Right renal cortex interstitium (tissue), 3 donors: ENCODE measurements at places on chromosomes 3 and 15.

DNA sequence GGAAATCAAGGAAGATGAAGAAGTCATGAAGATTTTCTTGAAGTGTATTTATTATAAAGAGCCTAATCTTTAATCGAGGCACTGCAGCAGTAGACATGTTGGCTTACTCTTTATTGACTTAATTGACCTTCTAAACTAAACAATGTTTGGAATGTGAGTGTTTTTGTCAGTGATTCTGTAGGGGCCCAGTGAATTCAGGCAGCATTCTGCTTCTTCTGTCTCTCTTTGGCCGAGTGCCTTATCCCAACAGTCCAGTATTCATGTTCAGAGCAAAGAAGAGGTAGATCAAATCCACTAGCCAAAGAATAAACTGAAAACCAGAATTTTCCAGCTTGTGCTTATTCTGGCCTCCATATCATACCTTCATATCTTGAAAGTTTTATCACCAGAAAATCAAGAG lies 55.7 kb downstream of the RLBP1 start:
- DNase-seq = no peak

DNA sequence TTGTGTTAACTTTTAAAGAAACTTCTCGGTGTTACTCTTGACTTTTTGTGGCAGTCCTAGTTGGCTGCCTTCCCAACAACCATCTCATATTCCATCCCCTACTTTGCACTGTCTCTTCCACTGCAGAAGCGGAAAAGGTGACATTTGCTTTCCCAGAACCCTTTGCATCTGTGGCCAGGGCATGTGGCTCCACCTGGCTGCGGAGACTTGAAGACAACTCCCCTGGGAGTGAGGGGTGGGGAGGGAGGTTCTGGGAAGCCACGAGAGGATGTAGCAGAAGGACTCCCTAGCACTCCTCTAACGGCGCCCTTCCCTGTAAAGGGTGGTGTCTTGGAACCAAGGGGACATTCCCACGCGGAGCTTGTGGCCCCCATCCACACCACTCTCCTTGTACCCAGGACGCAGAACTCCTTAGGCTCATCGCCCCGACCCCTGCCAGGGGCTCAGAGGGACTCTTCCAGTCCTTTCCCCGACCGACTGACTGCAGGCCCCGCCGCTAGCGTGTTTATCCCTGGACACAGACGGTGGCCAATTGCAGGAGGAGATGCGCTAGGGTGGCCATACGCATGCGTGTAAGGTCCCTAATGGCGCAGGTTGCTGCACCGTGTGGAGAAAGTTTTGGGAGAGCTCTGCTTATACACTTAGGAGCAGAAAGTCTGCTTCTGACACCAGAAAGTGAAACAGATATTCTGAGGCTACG lies 33.2 kb upstream of the SECISBP2L start:
- DNase-seq = no peak

GRCh38 chr3:22731901-22732300 lies 471.2 kb upstream of the UBE2E2 start:
- DNase-seq = no peak

GRCh38 chr3:81364411-81364810 lies 397.0 kb downstream of the GBE1 start:
- no peak for DNase-seq

DNA sequence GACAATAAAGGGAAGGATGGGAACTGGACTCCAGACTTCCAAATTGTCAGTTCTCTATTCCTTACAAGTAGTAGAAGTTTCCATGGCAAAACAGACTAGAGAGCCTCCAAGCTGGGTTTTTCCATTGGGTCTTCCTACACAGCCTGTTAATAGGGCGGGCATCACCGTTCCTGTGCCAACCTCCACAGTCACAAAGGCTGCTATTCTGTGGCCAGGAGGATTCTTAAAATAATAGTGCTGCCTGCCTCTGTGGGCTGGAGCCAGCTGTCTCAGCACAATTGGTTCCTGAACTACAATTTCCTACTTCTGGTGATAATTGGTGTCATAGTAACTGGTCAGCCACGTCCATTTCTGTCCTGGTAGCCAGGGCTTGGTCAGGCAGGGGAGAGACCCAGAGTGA lies 38.6 kb downstream of the LYZL4 start:
- DNase-seq = no peak

DNA sequence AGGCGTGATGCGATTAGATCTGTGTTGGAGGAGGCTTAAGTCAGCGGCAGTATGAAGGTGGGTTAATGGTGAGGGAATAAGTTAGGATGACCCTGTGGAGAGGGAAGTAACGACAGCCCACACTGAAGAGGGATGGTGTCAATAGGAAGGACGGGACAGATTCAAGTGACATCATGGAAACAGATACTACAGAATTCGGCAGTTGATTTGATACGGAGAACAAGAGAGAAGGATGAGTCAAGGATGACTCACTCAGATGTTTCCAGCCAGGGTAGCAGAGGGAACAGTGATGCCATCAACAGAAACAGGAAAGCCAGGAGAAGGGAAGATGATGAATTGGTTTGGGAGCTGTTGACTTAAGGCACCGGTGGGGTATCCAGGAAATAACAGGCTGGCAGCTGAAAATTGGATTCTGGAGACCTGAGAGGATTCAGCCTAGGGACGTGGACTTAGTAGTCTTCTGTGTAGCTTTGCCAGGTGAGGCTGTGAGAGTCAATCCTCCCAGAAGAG lies 38.0 kb downstream of the SHC4 start:
- DNase-seq = no peak

DNA sequence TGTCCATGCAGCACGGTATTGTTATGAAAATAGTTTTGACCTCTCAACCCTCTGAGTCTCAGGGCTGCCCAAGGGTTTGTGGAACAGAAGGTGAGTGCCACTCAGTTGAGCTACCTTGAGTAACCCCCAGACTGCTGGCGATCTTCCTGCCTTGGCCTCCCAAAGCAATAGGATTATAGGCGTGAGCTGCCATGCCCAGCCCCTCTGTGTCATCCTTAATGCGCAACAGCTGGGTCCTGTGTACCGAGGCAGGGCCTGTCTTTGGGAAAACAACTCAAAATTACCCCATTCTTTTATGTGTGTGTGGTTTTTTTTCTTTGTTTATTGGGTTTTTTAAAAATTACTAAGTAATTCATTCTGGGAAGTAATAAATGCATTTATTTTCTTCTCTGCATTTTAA lies 78.3 kb upstream of the TPM1 start:
- DNase-seq = no peak

- DNase-seq = no peak
Observed at GRCh38 chr15:27327467-27328025, 356.6 kb downstream of the GABRG3 start.

DNA sequence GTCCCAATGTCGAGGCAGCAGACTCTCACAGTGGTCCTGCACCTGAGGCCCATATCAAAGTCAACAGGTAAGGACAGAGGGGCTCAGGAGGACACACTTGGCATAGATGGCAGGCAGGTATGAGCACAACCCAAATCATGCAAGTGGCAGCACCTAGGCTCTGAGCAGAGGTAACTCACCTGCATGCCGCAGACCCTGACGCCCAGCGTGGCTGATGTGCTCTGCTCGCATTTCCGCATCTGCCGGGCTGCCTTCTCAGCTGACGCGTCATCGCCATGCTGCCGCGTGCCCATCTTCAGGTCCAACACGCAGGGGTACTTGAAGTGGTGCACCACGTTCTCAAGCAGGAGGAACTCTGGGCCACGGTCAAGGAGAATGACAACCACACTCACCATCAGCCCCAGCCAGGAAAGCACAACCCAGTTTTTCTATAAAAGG lies 4.2 kb upstream of the GMPPB start:
- no peak for DNase-seq

GRCh38 chr15:98718426-98719136 lies 70.2 kb downstream of the IGF1R start:
- DNase-seq = no peak

DNA sequence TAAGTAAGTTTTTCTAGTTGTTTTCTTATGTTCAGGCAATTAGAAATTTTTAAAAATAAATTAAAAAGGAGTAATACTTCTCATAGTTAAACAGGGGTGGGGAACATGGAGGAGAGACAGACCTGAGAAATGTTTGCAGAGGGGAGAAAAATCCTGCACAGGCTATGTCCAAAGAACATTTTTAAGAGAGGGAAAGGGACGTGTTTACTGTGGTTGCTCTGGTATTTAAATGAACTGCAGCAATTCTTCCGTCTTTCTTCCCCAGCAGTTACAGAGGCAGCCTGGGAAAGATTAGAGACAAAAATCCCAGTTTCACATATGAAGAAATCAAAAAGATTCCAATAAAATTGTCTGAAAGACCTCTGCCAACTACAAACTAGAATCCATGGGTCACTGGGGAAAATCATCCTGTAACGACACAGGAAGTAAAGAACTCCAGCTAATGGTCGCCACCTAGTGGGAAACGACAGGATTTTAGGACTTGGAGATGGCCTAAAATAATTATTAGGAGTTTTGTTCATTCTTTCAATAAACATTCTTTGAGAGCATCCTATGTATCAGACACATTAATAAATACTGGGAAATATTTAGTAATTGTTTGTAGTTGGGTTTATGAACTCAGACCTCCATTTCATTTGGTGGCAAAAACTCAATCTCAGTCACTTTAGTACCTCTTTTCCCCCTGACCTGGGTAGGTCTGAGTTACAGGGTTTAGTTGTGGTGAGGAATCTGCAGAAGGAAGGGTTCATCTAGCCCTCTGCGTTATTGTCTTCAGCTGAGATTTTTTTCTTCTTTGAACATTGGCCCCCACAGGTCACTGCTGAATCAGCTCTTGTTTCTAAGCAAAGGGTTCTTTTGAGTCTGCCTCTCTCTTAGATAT lies 69.9 kb upstream of the GOLIM4 start:
- peak; percentile 41 for DNase-seq

GRCh38 chr3:123739754-123740153 lies 144.4 kb downstream of the MYLK start:
- DNase-seq = no peak

- DNase-seq = no peak
Observed at GRCh38 chr3:110814170-110815007, 257.2 kb upstream of the NECTIN3 start.

GRCh38 chr3:169668957-169669741 lies 5.6 kb upstream of the MECOM start:
- peak; percentile 68 for DNase-seq

DNA sequence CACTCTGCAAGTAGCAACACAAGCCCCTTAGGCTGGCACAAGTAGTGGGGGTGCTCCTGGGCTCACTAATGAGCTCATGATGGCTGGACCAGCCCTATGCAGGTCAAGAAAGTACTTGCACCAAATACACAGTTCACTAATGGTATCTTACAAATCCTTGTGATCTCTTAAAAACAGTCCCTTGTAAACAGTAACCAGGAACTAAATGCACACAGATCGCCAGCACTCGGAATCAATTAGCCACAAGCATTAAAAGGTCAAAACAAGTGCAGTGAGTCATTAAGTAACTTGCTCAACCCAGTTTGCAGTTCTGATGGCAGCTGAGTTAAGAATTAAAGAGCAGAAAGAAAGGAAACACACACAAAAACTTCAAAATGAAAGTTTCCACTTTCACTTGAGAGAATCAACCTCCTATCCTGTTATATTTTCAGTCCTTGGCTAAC lies 43.2 kb downstream of the ARHGEF3 start:
- no peak for DNase-seq

DNA sequence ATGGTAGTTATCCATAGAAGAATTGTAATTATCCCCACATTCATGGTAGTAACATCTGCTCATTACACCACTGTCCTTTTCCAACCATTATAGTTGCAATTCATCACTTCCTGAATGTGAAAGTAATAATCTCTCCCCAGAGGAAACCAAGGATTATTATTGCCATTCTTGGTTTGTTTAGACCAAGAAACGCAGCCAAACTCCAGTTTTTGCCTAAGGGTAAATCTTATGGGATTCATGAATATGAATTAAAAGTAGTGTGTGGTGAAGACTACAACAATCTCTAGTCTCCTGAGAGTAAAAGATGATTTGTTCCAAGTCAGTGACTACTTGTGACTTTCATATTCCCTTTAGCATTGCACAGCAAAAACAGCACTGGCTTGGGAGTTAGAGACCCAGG lies 45.7 kb upstream of the ABI3BP start:
- no peak for DNase-seq

GRCh38 chr3:47370887-47371697 lies 9.7 kb upstream of the PTPN23 start:
- DNase-seq = no peak

DNA sequence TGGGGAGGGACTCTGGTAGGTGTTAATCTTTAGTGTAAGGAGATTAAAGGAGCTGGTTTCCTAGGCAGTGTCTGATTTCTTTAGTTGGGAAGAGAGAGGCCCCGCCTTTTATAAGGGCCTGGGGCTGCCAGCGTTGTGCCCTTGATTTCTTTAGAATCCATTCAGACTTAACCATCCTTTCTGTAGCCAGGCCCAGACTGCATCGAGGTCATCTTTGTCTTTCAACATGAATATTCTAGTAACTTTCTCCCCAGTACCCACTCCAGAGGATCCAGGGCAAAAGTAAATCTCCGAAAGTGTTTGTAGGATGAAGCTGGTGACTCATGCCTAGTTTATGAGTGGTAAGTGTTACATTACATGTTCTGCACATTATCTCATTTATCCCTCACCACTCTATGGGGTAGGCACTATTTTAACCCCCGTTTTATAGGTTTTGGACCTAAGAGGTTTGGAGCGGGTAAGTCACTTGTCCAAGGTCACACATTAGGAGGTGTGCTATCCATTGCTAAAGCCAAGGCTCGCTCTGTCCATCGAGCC lies 11.8 kb upstream of the USP3 start:
- DNase-seq = no peak
